ENCODE measurements at places on chromosomes 2 and 18.

DNA sequence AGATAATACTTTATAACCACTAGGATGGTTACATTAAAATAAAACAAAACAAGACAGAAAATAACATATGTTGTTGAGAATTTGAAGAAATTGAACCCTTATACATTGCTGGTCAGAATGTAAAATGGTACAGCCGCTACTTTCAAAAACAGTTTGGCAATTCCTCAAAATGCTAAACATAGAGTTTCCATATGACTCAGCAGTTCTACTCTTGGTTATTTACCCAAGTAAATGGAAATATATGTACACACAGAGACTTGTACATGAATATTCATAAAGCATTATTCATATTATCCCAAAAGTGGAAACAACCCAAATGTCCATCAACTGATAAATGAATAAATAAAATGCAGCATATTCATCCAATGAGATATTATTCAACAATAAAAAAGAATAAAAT, 92.5 kb upstream of the LRATD1 start:
- DNase-seq = no peak

DNA sequence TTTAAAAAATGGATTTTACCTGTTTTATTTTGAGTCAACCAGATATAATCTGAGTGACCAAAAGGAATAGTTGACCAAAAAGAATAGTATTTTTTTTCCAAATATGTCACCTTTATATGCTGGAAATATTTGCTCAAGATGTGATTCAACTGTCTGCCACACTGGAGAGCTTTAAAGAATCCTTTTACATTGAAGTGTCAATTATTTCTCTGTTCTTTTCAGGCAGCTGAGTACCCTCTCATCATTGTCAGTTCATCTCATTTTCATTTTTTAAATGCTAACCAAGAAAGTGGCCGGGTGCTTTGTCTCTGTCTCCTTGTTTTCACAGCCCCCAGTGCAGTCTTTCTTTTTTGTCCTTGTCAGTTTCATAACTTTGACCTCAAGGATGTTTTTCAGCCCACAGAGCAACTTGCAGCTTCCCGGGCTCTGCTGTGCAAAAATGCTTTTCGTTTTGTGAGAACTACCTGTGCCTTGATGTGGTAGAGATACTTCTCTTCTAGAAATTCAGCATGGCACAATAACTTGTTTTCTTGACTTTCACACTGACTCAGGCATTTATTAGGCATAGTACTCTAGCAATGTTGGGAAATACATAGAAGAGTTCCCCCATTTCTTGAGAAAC, 23.4 kb upstream of the CERS6 start:
- no peak for DNase-seq

DNA sequence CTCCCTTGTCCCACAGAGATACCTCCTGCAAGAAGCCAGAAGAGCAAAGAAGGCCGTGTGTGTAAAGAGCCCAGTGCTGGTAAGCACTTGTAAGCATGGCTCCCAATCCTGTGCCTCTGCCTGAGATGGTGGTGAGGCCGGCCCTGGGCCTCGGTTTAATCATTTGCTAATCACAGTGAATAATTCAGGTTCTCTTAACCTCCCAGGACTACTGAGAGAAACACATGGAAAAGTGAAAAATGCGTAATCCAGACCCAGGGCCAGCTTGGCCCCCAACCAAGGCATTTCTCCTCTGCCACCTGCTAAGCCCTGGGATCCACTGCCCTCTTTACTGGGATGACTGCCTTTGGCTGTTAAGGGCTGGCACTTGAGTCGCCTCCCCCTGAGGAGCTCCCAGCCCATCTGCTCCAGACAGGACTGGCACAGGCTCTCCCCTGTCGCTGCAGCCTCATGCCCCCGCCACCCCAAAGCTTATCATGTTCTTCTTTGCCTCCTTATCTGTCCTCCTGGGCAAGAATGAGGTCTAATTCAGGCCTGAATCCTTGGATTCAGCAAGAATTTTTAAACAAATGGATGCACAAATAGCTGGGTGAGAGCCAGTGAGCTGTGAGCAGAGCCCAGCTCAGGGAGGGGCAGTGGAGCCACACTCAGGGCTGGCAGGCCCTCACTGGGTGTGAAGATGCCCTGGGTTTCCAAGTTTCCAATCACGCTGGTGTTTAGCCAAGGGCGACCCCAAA, 193.9 kb upstream of the HS6ST1 start:
- no peak for DNase-seq

DNA sequence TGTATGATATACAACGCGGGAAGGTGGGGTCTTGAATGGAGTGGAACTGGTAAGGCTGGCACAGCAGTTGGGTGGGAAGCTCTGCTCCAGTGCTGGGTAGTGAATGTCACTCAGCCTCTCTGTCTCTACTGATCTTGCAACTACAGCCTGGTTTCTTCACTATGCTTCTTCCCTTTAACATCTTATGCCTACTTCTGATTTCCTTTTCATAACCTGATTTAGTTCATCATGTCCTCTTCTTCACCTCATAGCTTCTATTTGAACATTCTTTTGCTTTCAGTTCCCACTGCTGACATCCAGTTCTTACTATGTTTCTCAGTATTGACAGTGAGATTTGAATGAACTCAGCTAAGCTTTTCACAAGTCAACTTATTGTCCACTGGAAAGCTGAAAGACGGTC, 286.2 kb downstream of the ARL6IP6 start:
- DNase-seq = no peak

DNA sequence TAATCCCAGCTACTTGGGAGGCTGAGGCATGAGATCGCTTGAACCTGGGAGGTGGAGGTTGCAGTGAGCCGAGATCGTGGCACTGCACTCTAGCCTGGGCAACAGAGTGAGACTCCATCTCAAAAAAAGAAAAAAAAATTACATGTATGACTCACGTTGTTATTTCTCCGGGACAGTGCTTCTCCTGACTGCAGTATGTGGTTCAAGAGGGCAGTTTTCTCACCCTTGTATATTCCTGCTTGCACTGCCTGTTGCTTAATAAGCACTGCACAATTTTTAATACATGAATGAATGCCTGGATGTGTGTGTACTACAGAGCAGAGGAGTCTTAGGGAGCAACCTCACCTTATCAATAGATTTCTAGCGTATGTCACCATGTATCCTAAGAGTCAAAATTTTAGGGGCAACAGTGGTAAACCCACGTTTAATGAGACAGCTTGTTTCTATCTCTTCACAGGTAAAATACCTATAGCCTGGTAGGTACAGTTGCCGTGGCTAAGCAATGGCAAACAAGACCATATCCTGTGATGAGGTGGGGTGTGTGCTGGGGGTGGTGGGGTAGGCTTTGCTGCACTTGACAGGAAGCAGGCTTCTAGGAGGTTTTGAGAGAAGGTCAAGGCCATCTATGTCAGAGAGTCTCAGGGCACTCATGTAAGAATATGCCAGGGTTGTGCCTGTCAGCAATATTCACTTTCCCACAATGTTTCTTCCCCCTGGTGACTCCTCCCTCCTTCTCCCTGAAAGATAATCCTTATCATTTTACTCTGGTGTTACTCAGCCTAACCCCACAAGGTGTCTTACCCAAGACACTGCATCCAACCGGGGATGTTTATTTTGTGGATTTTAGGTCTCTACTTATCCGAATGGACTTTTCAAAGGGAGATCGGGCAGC, 36.9 kb upstream of the MEX3C start:
- DNase-seq = no peak

GRCh38 chr2:237171396-237171795, 85.7 kb downstream of the COPS8 start:
- no peak for DNase-seq

- no peak for DNase-seq
Observed at GRCh38 chr2:179311101-179311500, 46.5 kb upstream of the SESTD1 start.

GRCh38 chr2:15874321-15874720, 66.0 kb upstream of the MYCN start:
- no peak for DNase-seq

- DNase-seq = no peak
Observed at GRCh38 chr18:51191128-51191717, 6.3 kb downstream of the MEX3C start.

- no peak for DNase-seq
Observed at GRCh38 chr2:42928692-42929545, 136.5 kb upstream of the HAAO start.

DNA sequence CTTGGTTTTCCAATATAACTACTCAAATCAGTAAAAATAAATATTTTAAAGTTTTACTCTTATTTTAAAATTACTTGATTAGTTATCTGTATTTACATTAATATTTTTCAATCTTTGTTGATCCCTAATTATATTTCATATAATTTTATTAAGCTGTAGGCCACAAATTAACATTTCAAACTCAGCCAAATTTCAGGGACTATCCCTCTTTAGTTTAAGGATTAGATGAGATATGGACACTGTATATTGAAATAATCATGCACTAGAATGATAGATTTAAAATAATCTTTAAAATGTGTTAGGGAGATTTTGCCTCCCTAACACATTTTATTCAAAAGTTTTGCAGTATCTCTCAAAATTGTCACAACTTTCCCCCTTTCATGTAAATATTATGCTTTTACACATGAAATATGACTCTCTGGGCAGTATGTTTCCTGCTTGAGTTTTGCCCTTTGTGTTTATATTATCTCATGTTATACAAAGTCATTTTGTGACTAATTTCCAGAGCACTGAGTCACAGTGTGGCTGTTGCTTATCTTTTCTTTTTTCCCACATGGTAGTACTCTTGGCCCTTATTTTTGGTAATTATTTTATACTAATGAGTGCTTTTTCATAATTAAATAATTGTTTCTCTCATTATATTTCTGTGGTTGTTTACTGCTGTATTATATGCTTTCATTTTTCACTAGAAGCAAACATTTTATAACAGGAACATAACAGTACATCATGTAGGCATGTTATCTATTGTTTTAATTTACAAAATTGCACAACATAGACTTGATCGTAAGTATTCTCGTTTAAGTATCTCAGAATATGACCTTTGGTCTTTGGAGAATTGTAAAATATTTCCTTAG, 1.2 kb downstream of the TFPI start:
- DNase-seq = no peak

DNA sequence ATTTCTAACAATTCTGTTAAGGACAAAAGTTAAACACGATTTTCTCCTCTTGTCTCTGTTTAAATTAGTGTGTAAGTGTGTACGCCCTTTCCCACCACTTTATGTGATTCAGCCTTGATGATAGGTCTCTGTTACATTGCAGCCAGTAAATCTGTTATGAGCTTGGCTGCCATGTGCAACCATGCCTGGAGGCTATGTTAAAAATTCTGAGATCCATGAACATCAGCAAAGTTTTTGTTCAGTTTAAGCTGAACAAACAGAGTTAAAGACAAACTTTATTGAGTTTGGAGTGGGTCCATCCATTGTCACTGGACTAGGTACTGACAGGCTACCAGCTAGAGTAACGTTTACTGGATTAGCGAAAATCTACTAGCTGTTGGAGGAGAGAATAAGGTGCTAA, 110.4 kb downstream of the NCKAP5 start:
- DNase-seq = no peak

DNA sequence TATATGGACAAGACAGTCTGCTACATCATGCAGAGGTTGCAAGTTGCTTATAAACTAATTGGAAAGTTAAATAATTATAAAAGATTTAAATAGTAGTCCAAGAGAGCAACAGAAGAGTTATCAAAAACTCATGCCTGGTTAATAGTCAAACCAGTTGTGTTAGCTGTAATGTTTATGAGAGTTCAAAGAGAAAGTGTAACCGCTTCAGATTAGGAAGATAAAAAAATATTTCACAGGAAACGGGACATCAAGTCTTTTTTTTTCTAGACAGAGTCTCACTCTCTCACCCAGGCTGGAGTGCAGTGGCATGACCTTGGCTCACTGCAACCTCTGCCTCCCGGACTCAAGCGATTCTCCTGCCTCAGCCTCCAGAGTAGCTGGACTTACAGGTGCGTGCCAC, 34.6 kb upstream of the RNF125 start:
- DNase-seq = no peak
